ENCODE measurements at places on chromosomes 7 and 10. TPM values are rescaled to one million over a fixed set of nuclear protein-coding genes. Genes with fewer than 3 reads are reported as not detected.

DNA sequence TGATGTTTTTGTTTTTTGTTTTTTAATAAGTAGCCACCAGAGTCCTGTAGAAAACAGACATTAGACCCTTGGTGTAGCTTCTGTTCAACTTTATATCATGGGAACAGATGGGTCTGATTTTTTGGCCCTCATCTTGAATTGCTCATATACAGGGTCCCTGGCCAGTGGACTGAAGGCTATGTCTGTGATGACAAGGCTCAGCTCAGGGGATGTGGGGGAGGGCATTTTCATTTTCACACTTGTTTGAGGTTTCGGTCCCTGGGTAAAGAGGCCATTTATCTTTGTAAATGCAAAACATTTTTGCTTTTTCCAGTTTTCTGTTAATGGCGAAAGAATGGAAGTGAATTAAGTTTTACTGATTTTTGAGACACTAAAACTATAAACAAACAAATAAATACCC lies 257.6 kb upstream of the PHYHIPL start:
- H3K27ac ChIP-seq: peak overlapping the region; percentile 45
- peak overlapping the region; percentile 56 for H3K4me3 ChIP-seq
- peaks cover 32% of the 10 kb centered on the region for H3K4me1 ChIP-seq
- no peaks in the 10 kb centered on the region for H3K36me3 ChIP-seq

- no peak overlapping the region for H3K27ac ChIP-seq
- no peaks in the 10 kb centered on the region for H3K4me1 ChIP-seq
- no peak overlapping the region for H3K4me3 ChIP-seq
- DNase-seq: no peak
- H3K27me3 ChIP-seq: peaks cover 3% of the 10 kb centered on the region
These were observed 304.9 kb upstream of the MKI67 start for GRCh38 chr10:128431083-128431482.

DNA sequence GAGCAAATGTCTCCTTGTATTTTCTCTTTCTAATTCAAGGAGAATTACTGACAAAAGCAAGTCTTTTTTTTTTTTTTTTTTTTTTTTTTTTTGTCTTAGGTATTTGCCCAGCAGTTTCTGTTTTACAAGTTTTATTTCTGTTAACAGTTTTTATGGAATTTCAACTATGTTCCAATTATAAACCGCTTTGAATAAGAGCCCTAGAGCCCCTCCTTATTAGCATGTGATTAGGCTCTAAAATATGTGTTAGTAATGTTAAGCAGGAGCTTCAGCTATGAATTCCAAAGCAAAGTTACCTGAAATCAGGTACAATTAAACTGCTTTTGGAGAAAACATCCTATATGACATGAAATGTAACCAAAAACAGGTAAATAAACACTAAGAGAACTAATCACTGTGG lies 997.0 kb upstream of the POT1 start:
- no peaks in the 10 kb centered on the region for H3K36me3 ChIP-seq
- peaks cover 10% of the 10 kb centered on the region for H3K4me1 ChIP-seq
- no peak for DNase-seq
- H3K27me3 ChIP-seq: no peaks in the 10 kb centered on the region
- no peak overlapping the region for H3K4me3 ChIP-seq
- no peak overlapping the region for H3K27ac ChIP-seq

- no peak for DNase-seq
- H3K27me3 ChIP-seq: no peaks in the 10 kb centered on the region
- no peaks in the 10 kb centered on the region for H3K36me3 ChIP-seq
- H3K27ac ChIP-seq: no peak overlapping the region
- no peak overlapping the region for H3K4me3 ChIP-seq
These were observed 228.0 kb downstream of the CACNB2 start for GRCh38 chr10:18368273-18368672.

GRCh38 chr7:103132995-103133688 lies 15.8 kb downstream of the NAPEPLD start:
- no peak overlapping the region for H3K27ac ChIP-seq
- H3K27me3 ChIP-seq: peaks cover 2% of the 10 kb centered on the region
- no peak for DNase-seq
- H3K4me3 ChIP-seq: no peak overlapping the region
- no peaks in the 10 kb centered on the region for H3K4me1 ChIP-seq
- no peaks in the 10 kb centered on the region for H3K36me3 ChIP-seq

Gene ZNF503
- 5.6 TPM for total RNA-seq

GRCh38 chr10:97683556-97684367 lies 3.3 kb downstream of the AVPI1 start:
- no peak overlapping the region for H3K4me3 ChIP-seq
- H3K27ac ChIP-seq: no peak overlapping the region
- H3K36me3 ChIP-seq: no peaks in the 10 kb centered on the region
- no peak for DNase-seq

DNA sequence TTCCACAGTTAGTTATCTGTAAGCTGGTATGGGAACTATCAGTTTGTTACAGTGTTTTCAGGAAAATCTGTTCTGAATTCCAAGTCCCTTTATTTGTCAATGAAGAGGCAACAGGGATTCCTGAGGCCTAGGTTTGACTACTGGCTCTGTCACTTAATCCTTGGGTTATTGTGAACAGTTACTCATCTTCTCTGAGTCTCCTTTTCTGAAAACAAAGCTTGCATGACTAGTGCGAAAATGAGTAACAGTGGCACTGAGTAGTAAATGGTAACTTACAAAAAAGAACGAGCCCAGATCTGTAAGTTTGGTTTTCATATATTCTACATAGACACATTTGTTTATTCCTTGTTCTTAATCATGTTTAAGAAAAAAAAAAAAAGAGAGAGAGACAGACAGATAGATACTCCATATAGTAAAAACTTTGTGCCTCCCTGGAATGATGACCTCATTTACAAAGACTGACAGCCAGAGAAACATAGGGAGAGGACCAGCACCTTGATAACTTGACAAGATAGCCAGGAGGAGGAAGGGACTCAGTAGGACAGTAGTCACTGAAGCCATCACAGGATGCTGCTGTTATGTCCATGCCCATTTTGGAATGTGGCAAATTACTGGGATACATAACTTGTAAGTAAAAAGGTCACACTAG lies 1.9 kb downstream of the MRPS33 start:
- H3K36me3 ChIP-seq: no peaks in the 10 kb centered on the region
- H3K27me3 ChIP-seq: no peaks in the 10 kb centered on the region
- H3K27ac ChIP-seq: no peak overlapping the region

- H3K4me3 ChIP-seq: no peak overlapping the region
- H3K36me3 ChIP-seq: no peaks in the 10 kb centered on the region
- no peak for DNase-seq
- H3K27me3 ChIP-seq: no peaks in the 10 kb centered on the region
- no peak overlapping the region for H3K27ac ChIP-seq
These were observed 137.5 kb upstream of the LRRTM3 start for GRCh38 chr10:66788178-66788987.

GRCh38 chr7:31190906-31191305 lies 138.8 kb downstream of the ADCYAP1R1 start:
- H3K27ac ChIP-seq: no peak overlapping the region
- H3K36me3 ChIP-seq: no peaks in the 10 kb centered on the region
- no peaks in the 10 kb centered on the region for H3K27me3 ChIP-seq
- DNase-seq: no peak
- no peak overlapping the region for H3K4me3 ChIP-seq

- H3K27me3 ChIP-seq: peaks cover 6% of the 10 kb centered on the region
- no peak overlapping the region for H3K4me3 ChIP-seq
- no peak for DNase-seq
- peaks cover 1% of the 10 kb centered on the region for H3K4me1 ChIP-seq
- no peak overlapping the region for H3K27ac ChIP-seq
These were observed 202.2 kb downstream of the ZEB1 start for GRCh38 chr10:31520986-31521831.

GRCh38 chr7:111532625-111533024 lies 29.7 kb downstream of the IMMP2L start:
- peaks cover 8% of the 10 kb centered on the region for H3K4me1 ChIP-seq
- no peaks in the 10 kb centered on the region for H3K36me3 ChIP-seq
- no peak overlapping the region for H3K4me3 ChIP-seq
- no peak for DNase-seq
- H3K27ac ChIP-seq: no peak overlapping the region

Gene BMPER
- 16.2 TPM for total RNA-seq

Data from glutamatergic neuron (in vitro differentiated cells).